ENCODE measurements at places on chromosomes 12 and 14.

GRCh38 chr12:51687614-51688013 is 96.6 kb downstream of the SCN8A start:
- no peak for DNase-seq

- no peak for DNase-seq
These were observed 325 bp upstream of the CLIP1 start for GRCh38 chr12:122422730-122423257.

DNA sequence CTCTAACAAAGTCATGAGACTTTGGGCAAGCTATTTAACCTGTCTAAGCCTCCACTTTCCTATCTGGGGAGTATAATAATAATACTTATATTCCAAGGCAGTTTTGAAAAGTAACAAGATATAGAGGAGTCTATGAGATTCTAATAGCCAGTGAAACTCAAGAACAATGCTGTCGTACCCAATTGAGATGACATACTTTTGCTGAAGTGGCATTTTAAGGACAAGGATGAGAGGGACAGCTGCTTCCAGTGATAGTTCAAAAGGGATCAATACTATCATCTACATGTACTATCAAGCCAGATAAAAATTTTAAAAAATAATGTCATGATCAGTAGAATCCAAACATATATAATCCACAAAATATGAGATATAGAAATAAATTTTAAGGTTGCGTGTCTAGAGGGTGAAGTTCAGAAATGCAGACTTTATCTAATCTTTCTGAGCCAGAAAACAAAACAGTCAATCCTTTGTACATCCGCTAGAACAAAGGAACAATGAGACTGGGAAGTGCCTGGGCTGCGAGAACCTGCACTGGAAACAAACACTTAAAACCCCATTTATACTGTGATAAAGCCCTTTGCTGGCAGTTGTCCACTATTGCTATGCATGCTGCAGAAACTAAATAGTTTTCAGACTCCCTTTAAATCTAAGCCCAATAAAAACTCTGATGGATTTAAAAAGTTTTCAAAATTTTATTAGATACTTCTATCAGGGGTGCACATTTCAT is 38.6 kb downstream of the PTPRB start:
- no peak for DNase-seq

DNA sequence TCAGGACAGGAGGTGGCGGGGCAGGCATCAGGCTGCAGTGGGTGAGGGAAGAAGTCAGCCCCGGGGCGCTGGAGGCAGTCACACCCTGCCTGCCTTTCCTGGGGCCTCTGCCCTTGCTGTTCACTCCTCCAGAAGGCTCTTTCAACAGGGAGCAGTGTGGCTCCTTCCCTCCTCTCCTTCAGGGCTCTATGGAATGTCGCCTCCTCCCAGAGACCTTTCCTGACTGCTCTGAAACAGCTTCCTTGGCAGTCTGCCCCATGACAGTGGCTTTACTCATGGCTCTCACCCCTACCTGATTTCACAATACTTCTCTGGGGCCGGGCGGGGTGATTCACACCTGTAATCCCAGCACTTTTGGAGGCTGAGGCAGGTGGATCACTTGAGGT is 7.1 kb downstream of the RHOF start:
- DNase-seq = no peak

DNA sequence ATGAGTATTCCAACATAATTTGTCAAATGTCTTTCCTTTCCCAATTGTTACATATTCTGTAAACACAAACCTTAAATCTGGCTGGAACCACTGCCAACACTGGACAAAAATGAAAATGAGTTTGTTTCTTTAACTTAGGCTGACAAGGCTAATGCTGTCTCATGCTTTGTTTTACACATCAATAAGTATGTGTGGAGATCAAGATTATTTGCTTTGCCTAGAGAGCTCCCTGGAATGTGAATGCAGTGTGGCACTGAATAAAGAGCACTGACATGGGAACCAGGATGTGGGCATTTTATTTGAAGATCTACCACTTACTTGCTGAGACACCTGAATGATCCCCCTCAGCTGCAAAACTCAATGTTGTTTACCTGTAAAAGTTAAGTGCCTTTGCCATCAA is 61.7 kb downstream of the RALGAPA1 start:
- DNase-seq = peak; percentile 28
